ENCODE measurements at places on chromosomes 3 and 15.

GRCh38 chr3:57896031-57896430 lies 112.2 kb upstream of the FLNB start:
- DNase-seq: no peak

DNA sequence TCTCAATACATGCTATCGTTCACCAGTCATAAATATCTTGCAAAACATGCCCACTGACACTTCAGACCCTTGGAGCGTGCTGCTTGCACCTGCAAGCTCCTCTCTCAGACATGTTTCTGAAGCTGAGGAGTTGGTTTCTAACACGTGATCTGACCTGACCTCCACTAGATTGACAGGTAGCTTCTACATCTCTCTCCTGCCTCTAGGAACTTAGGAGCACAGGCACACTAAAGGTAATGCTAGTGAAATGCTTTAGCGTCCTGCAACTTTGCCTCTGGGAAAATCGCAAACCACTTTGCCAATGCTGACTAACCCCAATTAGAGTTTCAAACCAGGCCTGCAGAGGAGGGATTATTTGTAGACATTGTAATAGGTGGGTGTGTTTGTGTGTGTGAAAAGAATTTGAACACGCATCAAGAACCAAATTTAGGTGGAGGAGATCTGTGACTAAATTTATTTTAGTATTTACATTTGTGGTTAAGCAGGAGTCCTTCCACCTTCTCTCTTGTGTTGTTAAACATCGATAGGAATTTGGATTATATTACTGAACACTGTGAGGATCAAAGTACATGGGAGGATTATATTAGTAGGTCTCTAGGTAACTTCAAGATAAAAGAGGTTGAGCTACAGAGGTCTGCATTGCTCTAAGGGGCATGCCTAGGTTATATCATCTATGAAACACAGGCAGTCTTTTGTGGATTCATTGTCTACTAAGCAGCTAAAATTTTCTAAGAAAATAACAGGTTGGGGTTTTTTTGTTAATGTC lies 86.7 kb upstream of the ZBED2 start:
- no peak for DNase-seq

GRCh38 chr3:107574650-107575049 lies 51.9 kb downstream of the BBX start:
- DNase-seq: no peak

- no peak for DNase-seq
Measured at GRCh38 chr15:91711384-91712033, 142.0 kb upstream of the SLCO3A1 start.

DNA sequence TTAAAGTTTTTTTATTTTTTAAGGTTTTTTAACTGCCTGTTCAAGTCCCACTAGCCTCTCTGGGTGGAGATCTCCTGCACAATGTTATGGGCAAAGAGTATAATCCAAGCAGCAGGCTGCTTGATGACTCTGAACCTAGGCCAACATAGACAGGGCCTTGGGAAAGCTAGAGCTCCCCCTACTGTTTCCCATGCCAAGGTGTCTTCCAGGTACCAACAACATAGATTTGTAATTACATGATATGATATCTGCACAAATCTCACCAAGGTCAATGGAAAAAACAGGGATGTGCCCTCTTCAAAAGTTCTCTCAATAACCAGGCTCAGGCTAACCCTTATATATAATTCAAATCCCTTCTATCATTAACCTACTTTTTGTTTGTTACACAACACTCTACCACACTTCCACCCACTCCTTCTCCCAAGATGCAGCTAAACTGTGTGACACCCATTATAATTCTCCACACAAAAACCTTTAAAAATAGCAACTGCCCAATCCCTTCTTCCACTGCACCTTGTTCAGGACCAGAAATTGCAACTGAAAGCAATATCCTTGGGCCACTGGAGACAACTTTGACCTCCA lies 43.8 kb downstream of the RBM15B start:
- DNase-seq: peak; percentile 8

- no peak for DNase-seq
Measured at GRCh38 chr15:78149805-78150751, 916 bp downstream of the IDH3A start.

DNA sequence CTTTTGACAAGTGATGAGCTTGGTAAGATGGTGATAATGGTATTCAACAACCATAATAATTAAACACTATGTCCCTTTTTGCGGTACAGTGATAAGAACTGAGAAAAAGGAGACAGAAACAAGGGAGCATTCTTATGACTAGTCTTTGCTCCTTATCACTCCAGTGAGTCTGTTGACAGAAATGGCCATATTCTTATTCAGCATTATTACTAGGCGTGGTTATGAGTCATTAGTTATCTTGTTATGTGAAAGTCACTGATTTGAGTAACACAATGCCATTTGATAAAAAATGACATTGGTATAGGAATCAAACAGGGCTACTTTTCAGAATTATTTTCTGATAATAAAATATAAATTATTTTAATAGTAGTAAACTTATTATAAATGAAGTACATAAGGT lies 193.5 kb downstream of the C3orf38 start:
- DNase-seq: no peak

DNA sequence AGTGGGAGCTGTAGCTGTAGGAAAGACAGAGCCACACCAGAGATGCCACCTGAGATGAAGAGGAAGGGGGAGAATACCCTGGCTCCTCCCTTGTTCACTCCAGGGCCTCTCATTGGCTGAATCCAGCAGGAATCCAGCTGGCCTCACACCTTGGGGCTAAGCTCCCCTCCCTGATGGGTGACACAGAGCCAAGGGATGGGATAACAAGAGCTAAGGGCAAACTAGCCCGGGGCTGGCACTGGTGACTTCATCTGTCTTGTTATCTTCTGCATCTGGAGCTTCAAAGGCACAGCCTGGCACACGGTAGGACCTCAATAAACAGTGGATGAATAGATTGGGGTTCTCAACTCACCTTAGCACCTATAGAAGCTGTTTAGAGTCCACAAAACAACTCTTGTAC lies 13.8 kb upstream of the GATA2 start:
- DNase-seq: no peak

- DNase-seq: no peak
Measured at GRCh38 chr15:38215707-38216106, 36.9 kb upstream of the SPRED1 start.

DNA sequence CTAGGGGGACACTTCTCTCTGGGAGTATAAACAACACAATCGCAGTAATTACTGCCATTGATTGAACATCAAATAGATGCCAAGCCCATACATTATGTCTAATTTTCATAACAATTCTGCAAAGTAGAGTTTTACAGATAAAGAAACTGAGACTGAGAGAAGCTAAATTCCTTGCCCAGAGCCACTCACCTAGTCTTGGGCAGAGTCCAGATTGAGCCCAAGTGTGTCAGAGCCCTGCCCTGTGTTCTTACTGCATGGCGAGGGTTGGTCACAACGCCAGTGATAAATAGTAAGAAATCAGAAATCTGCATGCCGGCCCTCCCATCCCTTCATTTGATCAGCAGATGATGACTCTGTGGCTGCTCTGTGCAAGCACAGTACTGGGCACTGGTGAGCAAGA lies 106.3 kb downstream of the C3orf70 start:
- no peak for DNase-seq

GRCh38 chr3:65974509-65974908 lies 64.2 kb downstream of the MAGI1 start:
- no peak for DNase-seq

DNA sequence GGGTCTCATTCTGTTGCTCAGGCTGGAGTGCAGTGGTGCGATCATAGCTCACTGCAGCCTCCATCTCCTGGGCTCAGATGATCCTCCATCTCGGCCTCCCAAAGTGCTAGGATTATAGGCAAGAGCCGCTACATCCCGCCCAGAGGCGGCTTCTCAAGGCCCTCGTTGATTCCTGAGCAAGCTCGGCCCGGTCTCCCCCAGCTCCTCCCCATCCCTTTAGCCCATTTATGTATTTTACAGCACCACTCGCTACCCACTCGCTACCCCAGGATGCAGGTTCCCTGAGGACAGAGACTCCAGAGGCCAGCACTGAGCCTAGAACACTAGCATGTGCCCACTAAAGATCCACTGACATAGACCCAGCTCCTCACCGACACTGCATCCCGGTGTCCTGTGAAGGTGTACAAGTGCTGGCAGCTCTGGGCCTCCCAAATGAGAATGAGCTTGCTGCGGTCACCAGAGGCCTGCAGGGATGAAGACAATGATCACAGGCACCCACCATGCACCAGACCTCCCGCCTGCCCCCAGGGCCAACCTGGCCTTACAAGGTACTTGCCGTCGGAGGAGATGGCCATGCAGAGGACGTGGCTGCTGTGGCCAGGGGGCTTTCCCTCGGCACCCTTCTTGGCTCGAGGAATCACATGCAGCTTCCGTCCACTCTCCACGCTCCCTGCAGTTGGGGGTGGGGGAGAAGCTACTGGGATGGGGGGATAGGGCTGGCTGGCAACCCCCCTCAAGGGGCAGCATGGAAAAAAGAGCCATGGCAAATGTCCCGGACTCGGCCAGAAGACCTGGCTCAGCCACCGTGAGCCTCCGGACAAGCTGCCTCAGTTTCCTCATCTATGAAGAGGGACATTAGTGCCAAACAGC lies 5.6 kb downstream of the RRP9 start:
- DNase-seq: no peak

DNA sequence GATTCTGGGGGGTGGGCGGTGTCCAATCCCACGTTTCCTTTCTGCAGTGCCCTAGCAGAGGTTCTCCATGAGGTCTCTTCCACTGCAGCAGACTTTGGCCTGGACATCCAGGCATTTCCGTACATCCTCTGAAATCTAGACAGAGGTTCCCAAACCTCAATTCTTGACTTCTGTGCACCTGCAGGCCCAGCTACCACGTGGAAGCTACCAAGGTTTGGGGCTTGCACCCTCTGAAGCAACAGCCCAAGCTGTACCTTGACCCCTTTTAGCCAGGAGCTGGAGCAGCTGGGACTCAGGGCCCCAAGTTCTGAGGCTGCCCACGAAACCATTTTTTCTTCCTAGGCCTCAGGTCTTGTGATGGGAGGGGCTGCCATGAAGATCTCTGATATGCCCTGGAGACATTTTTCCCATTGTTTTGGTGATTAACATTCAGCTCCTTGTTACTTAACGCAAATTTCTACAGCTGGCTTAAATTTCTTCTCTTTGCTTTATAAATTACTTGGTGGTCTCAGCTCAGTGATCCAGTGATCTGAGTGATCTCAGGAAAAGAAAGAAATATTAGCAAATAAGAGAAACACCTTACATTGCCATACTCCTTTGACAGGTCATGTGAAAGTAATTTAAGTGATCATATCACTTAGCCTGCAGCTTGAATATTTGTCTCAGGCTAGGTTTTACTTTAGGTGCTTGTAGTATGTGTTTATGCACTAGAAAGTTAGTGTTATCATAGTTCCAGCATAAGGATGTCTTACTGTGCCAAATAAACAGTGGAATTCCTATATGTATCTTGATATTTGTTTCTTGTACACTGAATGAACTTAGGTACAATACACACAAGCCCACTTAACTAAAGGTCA lies 3.0 kb downstream of the SNAP23 start:
- DNase-seq: no peak

All from stimulated activated CD8-positive, alpha-beta memory T cell treated with anti-CD3 and anti-CD28 coated beads, Interleukin-15, amount 100 ng/mL, for 1 hour (primary cell).